ENCODE measurements at places on chromosomes 13 and 19. TPM values are rescaled to one million over a fixed set of nuclear protein-coding genes. Genes with fewer than 3 reads are reported as not detected.

TINCR gene
- polyA plus RNA-seq = 2.2 TPM

TSKS gene
- 0.47 TPM for polyA plus RNA-seq

YJEFN3 gene
- 3.1 TPM for polyA plus RNA-seq

SBSN gene
- polyA plus RNA-seq = not detected

TTC9B gene
- polyA plus RNA-seq = not detected

OVOL3 gene
- polyA plus RNA-seq = not detected

PAK4 gene
- 52.5 TPM for polyA plus RNA-seq

ELANE gene
- polyA plus RNA-seq = not detected

RNF126 gene
- polyA plus RNA-seq = 33.3 TPM

RASGRP4 gene
- 0.80 TPM for polyA plus RNA-seq

ZNF208 gene
- polyA plus RNA-seq = 2.0 TPM

VSTM1 gene
- 1.0 TPM for polyA plus RNA-seq

QPCTL gene
- 6.8 TPM for polyA plus RNA-seq

CEACAM3 gene
- polyA plus RNA-seq = not detected

SIAH3 gene
- polyA plus RNA-seq = 0.41 TPM

PDS5B gene
- polyA plus RNA-seq = 6.9 TPM

SOX21 gene
- polyA plus RNA-seq = not detected

RDH8 gene
- not detected for polyA plus RNA-seq

LILRA1 gene
- polyA plus RNA-seq = 0.43 TPM

CACNA1A gene
- polyA plus RNA-seq = 0.30 TPM

SUPT5H gene
- 106 TPM for polyA plus RNA-seq

PPM1N gene
- polyA plus RNA-seq = 0.69 TPM

ZNF91 gene
- polyA plus RNA-seq = 16.3 TPM

ZSCAN5A gene
- 11.9 TPM for polyA plus RNA-seq

ERICH6B gene
- not detected for polyA plus RNA-seq

MRPL57 gene
- 47.1 TPM for polyA plus RNA-seq
